ENCODE measurements at places on chromosomes 6 and 20.

DNA sequence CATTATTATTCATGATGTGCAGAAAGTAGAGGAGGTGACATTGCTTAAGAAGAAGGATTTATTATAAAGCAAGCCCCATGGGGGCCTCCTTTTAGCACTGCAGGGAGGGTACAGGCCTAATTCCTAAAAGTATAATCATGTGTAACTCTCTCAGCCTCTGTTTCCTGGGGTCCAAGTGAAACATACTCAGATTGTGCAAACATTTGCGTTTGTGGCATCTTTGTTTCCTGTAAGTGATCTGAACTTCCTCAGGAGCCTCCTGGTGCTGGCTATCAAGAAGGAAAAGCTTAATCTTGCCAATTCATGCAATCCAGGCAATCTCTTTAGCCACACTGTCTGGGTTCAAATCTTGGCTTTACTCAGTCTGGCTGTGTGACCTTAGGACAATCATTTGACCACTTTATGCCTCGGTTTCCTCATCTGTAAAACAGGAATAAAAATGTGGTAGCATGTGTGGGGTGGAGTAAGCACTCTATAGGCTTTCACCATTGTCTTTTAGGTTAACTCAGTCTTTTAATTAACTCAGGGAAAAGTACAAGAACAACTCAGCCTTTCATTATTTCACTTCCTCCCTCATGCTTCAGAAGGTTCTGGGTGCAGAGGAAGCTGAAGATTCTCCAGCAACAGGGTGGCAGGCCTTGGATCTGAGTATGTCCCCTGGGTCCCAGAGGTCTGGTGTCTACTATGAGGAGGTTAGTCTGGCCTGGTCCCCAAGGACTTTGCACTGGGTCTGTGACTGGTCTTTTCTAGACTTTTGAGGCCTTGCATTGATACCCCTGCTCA, 831 bp upstream of the SIRPB2 start:
- no peak for DNase-seq

DNA sequence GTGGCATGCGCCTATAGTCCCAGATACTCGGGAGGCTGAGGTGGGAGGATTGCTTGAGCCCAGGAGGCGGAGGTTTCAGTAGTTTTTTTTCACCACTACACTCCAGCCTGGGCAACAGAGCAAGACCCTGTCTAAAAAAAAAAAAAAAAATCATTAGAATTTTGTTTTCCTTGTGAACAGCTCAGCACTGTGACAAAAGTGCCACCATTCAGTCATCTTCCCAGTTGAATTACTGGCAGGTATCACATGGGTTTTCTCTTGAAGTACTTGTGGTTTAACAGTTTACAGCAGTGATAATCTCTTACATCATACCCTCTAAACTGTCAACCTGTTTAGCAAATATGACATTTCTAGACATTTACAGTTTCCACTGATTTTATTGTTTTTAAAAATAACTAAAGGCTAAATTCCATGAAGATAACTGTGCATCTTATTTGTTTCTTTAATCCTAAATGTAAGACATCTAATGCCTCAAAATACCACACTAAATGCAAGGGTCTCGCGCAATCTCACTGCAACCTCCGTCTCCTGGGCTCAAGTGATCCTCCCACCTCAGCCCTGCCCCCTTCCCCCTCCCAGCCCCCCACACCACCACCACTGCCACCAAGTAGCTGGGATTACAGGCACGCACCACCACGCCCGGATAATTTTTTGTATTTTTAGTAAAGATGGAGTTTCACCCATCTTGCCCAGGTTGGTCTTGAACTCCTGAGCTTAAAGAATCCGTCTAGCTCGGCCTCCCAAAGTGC, 7.0 kb downstream of the TRPC4AP start:
- no peak for DNase-seq

- no peak for DNase-seq
Measured at GRCh38 chr6:106773522-106773921, 144.1 kb downstream of the QRSL1 start.

GRCh38 chr6:16129623-16130401, 926 bp downstream of the MYLIP start:
- DNase-seq, result no peak

GRCh38 chr6:170265655-170266054, 25.2 kb downstream of the DLL1 start:
- DNase-seq, result no peak

- DNase-seq, result no peak
Measured at GRCh38 chr6:15276036-15276985, 30.4 kb downstream of the JARID2 start.

DNA sequence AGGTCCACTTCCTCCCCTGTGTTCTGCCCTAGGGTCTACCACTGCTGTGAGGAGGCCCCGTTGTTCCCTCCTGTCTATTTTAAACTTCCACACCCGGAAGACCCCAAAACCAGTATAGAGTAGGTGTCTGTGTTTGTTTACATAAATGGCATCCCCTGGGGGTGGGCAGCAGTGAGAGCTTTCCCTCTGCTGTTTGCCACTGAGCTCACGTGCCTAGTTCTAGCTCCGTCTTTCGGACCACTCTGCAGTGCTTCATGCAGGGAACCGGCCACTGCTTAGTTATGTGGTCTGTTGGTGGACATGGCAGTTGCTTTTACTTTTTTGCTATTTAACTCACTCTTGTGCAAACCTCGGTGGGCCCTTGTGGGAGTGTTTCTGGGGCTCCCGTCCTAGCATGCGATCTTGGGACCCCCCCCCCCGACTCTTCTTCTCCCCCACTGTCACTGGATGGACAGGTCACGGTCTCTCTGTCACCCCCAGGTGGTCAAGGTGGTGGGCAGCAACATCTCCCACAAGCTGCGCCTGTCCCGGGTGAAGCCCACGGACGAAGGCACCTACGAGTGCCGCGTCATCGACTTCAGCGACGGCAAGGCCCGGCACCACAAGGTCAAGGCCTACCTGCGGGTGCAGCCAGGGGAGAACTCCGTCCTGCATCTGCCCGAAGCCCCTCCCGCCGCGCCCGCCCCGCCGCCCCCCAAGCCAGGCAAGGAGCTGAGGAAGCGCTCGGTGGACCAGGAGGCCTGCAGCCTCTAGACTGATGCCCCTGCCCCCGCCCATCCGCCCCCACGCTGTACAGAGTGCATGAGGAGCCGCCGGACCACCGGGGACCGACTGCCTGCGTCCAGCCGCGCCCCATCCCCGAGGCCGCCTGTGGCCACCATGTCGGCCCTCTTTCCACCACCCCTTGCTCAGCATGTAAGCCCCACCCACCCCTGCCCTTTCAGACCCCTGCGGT, 40.9 kb downstream of the VSTM2L start:
- peak; percentile 2 for DNase-seq

DNA sequence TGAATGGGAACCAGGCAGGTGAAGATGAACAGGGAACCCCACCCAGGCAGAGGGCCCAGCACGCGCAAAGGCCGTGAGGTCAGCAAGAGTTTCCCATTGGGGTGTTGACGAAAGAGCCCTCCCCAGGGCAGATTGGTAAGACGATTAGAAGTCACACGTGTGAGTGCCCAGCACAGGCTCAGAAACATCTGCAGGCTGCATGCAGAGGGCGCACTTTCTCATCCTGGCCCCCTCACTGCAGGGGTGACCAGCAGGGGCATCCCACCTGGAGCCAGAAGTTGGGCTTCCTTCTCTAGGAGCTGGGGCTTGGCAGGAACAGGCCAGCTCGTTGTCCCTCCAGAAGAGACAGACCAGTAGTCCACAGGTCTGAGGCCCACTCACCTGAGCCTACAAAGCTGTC, 38.4 kb downstream of the VSTM2L start:
- DNase-seq, result peak; percentile 16

GRCh38 chr20:7106910-7107309, 339.4 kb downstream of the BMP2 start:
- no peak for DNase-seq

- DNase-seq, result peak; percentile 36
Measured at GRCh38 chr6:34115403-34115795, 30.5 kb downstream of the GRM4 start.

- no peak for DNase-seq
Measured at GRCh38 chr6:161394437-161394836, 120.6 kb upstream of the AGPAT4 start.

DNA sequence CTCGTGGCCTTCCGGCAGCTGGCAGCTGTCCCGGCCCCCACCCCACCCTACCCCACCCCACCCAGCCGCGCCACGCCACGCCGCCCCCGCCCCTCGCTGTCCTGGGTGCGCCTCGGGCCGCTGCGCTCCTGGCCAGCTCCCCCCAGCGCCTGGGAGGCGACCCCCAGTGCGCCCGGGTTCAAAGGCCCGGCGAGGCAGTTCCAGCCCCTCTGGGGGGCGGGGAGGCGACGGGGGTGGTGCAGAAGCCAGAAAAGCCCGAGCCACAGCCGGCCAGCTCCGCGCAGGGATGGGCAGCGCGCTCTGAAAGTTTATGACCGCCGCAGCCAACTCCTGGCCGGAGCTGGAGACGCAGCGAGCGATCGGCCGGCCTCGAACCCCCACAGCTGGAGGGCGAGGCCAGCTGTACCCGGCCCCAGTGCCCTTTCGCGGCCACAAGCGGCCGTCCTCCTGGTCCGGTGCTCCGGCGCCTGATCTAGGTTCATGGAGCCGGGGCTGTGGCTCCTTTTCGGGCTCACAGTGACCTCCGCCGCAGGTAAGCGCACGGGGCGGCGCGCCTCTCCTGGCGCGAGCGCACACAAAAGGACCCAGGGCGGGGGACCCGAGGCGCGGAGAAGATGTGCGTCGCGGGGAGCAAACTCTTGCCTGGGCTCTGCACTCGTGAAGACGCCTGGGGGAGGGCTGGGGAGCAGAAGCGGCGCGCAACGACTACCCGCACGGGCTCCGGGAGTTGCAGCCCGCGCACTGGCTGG, at the start of gene EDN3:
Gene EDN3 (plus strand): TSS at position 279 of the 749 bp plus-strand sequence. CDS start 202 bp downstream, at position 481.
- no peak for DNase-seq

- no peak for DNase-seq
Measured at GRCh38 chr6:165969184-165969583, 198.5 kb downstream of the TBXT start.

DNA sequence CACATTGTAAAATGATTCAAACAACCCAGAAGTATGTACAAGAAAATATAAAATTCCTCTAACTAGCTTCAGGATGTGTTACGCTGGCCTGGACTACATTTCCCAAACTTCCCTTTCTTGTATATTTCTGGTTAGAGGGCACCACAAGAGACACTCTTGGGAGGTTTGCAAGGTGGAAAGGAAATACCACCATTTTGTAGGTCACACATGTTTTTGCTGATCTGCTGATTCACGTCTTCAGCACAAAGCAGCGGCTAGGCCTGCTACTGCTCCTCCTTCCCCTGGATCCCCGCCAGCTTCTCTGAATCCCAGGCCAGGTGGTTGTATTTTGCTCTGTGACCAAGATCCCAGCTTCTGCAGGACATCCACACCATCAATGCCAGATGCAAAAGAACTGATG, 104.2 kb downstream of the AGPAT4 start:
- no peak for DNase-seq

- no peak for DNase-seq
Measured at GRCh38 chr6:4336778-4337442, 201.5 kb upstream of the ECI2 start.

DNA sequence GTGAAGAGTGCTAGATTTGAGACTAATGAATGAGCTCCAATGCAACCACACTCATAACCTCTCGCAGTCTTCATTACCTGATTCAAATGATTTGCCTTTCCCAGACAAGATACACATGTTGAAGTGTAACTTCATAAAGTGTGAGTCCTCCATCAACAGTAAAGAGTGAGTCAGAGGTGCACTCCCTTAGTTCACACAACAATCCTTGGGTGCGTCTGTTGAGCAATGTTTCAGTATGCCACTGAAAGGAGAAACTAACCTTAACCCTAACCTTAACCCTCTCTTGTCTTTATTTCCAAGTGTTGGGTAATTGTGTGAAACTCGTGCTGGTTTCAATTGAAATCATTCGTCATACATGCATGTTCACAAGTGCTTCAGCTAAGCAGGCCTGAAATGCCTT, 21.0 kb upstream of the RIN2 start:
- DNase-seq, result no peak

GRCh38 chr6:34201455-34202107, 35.1 kb upstream of the HMGA1 start:
- DNase-seq, result no peak

Measured in activated T-cell treated with anti-CD3 and anti-CD28 coated beads, Interleukin-2, amount 50 U/mL, for 24 hours (primary cell).